ENCODE measurements at places on chromosomes 7 and 10.

DNA sequence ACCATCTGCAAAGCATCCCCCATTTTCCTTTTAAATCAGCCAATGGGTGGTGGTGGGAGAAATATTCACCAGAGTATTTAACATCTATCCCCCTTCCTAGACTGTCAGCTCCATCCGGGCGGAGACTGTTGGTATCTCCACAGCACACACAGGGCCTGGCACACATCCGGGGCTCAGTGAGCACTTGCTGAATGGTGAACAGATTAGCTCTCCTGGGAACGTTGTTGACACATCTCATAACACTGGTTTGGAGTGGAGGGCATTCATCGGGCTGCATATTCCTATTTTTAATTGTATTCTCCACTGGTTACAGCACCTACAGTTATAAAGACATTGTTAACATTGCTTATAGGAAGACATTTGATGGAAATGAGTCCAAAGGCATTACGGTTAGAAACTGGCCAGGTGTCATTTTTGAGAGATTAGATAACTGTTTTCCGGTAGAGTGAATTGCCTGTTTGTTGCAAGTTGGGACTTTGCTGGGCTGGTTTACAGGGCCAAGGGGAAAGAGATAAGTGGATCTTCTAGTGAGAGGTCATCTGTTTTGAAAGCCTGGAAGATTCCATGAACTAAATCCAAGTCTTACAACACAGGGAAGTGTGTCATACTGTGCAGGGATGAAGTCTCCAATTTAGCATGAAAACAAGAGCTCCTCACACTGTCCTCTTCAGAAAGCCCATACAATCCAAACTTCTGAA, 101.8 kb downstream of the EGFR start:
- no peak for DNase-seq

- DNase-seq, result no peak
Measured at GRCh38 chr7:15977663-15978062, 291.2 kb upstream of the MEOX2 start.

- DNase-seq, result no peak
Measured at GRCh38 chr7:149020483-149020882, 7.8 kb downstream of the PDIA4 start.

- DNase-seq, result peak; percentile 65
Measured at GRCh38 chr10:79347894-79348639, 798 bp downstream of the PPIF start.
